Upper lobe of right lung (tissue), 1 donor: ENCODE measurements at places on chromosomes 7 and 10. TPM values are rescaled to one million over a fixed set of nuclear protein-coding genes. Genes with fewer than 3 reads are reported as not detected.

DNA sequence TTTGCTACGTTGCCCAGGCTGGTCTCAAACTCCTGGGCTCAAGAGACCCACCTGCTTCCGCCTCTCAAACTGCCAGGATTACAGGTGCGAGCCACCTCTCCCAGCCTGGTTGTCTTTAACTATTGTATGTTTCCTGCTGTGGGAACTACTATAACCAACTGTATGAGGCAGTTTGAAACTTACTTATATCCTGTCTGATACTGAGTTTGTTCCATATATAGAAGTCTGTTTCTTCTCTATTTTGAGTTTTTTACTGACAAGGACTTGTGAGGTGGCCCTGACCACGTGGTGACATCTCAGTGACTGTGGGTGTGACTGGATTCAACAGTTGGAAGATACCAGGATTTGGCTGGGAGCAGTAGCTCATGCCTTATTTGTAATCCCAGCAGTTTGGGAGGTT lies 14.2 kb downstream of the FBH1 start:
- no peaks in the 10 kb centered on the region for H3K27me3 ChIP-seq
- DNase-seq = no peak
- no peak overlapping the region for H3K27ac ChIP-seq
- peaks cover 6% of the 10 kb centered on the region for H3K4me1 ChIP-seq
- peaks cover 21% of the 10 kb centered on the region for H3K36me3 ChIP-seq
- H3K4me3 ChIP-seq = no peak overlapping the region

DNA sequence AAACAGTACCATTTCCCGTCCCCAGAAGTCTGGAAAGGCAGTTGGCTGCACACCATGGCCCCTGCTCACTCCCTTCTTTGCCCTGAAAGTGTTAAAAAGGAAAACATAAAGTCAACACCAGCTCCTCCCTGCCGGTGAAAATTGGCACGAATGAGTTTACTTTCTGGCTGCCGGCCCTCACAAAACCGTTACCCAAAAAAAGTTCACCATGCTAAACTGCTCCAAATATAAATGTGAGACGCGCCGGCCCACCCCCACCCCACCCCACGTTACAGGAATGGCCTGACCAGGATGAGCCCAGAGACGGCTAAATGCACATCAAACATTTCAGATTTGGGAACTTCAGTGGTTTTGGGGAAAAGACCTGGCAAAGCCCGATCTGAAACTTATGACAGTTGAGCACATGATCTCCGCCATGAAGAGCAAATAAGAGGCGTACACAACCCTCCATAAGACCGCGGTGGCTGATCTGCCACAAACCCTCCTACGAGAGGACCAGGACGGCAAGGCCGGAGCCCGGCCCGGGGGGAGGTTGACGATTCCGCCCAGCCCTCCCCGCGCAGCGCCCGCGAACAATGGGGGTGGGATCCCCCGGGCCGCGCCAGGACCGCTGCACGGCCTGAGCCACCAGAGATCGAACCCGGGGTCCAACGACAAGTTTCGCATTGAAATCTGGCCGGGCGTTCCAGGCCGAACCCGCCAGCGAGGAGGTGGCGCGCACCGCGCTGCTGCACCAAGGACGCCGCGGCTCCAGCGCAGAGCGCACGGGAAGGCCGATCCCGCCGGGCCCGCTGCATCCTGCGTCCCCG lies 952 bp downstream of the DIP2C start:
- H3K4me1 ChIP-seq = peaks cover 4% of the 10 kb centered on the region
- peak overlapping the region; percentile 65 for H3K4me3 ChIP-seq
- no peaks in the 10 kb centered on the region for H3K36me3 ChIP-seq
- no peaks in the 10 kb centered on the region for H3K27me3 ChIP-seq

DNA sequence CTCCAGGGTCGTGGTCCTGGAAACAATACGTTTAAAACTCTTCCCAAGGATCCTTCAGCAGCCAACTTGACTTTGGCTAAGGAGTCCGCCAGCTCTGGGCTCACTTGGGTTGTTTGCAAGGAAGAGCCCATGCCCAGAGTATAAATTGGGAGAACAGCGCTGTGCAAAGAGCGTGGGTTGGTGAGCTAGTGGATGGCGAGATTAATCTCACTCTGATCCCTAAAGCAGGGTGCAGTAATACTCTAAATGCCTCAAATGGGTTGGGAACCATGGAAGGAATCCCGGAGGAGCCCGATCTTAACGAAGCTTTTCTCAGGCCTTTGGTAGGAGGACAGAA lies 495 bp upstream of the SDHAF3 start:
- H3K27me3 ChIP-seq = no peaks in the 10 kb centered on the region
- no peak for DNase-seq
- H3K27ac ChIP-seq = peak overlapping the region; percentile 79
- H3K36me3 ChIP-seq = no peaks in the 10 kb centered on the region
- H3K4me1 ChIP-seq = peaks cover 9% of the 10 kb centered on the region

The HUS1 gene
- 34.5 TPM for total RNA-seq

The CDK5 gene
- total RNA-seq = 10.4 TPM

DNA sequence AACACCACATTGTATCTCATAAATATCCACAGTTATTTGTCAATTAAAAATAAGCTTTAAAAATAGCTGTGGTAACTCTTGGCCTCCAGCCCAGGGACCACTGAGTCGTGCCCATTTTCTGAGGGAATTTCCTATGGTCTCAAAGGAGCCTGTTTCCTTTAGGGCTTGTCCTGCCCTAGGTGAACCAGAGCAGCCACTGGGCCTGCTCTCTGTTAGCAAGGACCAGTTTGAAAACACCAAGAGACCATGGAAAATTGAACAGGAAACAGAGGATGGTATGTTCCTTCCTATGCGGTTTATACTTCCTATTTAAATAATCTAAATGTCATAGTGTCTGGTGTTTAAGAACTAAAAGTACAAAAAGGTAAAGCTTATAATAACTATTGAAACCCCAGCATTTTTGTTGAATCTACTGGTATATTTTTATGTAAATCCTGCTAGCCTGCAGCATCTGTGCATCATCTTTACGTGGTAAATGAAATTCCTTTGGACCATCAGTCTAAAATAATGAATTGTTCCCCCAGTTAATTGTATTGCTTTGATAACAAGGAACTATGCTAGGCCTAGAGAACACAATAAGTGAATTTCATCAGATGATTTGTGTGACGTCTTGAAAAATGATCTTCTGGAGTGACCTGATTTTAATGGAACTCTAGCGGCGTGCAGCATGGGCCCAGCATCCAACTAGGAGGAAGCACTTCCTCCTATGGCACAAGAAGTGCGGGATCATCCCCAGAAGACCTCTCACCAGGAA lies 333.7 kb downstream of the GFRA1 start:
- no peaks in the 10 kb centered on the region for H3K4me1 ChIP-seq
- no peak overlapping the region for H3K4me3 ChIP-seq
- DNase-seq = no peak
- no peak overlapping the region for H3K27ac ChIP-seq

DNA sequence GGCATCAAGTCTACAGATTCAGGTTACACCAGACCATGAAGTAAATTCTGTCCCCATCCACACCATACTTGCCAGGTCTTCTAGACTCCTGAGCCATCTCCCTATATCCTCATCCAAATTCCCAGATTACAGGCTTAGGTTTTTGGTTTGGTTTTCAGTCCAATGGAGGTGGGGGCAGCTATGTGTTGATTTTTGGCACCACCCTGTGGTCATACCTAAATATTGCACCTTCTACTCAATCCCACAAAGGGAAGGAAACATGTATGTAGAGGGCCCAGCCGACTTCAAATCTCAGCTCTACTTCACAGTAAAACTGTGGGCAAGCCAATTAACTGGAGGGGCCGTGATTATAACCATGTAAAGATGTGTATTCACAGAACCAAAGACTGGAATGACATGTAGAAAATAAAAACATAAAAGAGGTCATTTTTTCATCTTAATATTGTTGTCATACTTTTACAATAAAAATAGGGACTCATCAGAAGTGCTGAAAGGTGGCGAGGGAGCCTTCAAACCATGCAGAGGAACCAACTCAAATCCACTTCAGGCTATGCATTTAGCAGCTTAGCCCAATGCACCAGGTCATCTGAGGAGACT lies 19.8 kb downstream of the ERCC6 start:
- H3K27me3 ChIP-seq = no peaks in the 10 kb centered on the region
- H3K36me3 ChIP-seq = peaks cover 22% of the 10 kb centered on the region
- no peak for DNase-seq
- no peak overlapping the region for H3K4me3 ChIP-seq
- H3K4me1 ChIP-seq = no peaks in the 10 kb centered on the region

DNA sequence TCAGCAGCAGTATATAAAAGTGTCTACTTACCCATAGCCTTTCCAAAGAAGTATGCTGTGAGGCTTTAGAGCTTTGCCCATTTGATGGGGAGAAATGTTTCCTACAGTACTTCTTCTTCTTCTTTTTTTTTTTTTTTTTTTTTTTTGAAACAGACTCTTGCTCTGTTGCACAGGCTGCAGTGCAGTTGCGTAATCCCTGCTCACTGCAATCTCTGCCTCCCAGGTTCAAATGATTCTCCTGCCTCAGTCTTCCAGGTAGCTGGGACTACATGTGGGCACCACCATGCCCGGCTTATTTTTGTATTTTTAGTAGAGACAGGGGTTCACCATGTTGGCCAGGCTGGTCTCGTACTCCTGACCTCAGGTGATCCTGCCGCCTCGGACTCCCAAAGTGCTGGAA lies 101.7 kb upstream of the TMEM26 start:
- H3K36me3 ChIP-seq = no peaks in the 10 kb centered on the region
- no peak for DNase-seq
- no peak overlapping the region for H3K27ac ChIP-seq
- H3K4me1 ChIP-seq = no peaks in the 10 kb centered on the region

The ALOX5 gene
- 128 TPM for total RNA-seq

GRCh38 chr10:13788711-13789447 lies 202.1 kb downstream of the PRPF18 start:
- H3K4me1 ChIP-seq = peaks cover 22% of the 10 kb centered on the region
- no peak overlapping the region for H3K4me3 ChIP-seq
- no peak for DNase-seq
- H3K36me3 ChIP-seq = no peaks in the 10 kb centered on the region
- peak overlapping the region; percentile 53 for H3K27ac ChIP-seq
- no peaks in the 10 kb centered on the region for H3K27me3 ChIP-seq

GRCh38 chr7:131336956-131337355 lies 9.3 kb downstream of the MKLN1 start:
- no peak overlapping the region for H3K4me3 ChIP-seq
- H3K27ac ChIP-seq = no peak overlapping the region

The NOS3 gene
- 42.9 TPM for total RNA-seq

The PROSER2 gene
- total RNA-seq = 33.3 TPM

The FOXP2 gene
- total RNA-seq = 7.6 TPM

DNA sequence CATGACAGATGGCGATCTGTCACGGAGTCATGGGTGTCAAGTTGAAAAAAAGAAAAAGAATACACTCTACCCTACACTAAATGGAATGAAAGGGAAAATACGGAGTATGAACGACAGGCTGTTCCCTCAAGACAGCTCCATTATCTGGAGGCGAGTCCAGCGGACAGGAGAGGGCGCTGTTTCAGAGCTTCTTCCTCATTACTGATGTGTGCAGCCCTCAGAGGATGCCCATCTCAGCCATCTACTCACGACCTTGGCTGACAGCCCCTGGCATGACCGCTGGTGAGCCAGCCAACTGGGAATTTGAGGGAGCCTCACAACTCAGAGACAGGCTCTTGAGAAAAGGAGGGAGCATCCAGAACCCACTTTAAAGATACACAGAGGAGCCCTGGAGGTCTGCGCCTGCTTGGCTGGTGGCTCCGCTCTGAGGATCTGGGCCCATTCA lies 49.6 kb upstream of the SMNDC1 start:
- H3K36me3 ChIP-seq = no peaks in the 10 kb centered on the region
- H3K4me3 ChIP-seq = no peak overlapping the region
- no peak overlapping the region for H3K27ac ChIP-seq
- DNase-seq = peak; percentile 85
- H3K27me3 ChIP-seq = peaks cover 4% of the 10 kb centered on the region
- peaks cover 13% of the 10 kb centered on the region for H3K4me1 ChIP-seq

The COL1A2 gene
- total RNA-seq = 321 TPM

DNA sequence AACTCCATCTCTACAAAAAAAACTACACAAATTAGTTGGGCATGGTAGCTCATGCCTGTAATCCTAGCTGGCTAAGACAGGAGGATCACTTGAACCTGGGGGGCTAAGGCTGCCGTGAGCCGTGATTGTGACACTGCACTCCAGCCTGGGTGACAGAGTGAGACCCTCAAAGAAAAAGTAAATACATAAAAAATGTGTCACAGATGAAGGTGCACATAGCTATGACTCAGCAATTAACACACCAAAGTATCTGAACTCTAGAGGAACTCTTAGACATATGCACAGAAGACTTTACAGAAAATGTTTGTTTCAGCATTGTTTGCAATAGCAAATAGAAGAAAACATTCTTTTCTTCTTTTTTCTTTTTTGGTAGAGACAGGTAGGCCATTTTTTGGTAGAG lies 8.3 kb downstream of the C10orf62 start:
- H3K27me3 ChIP-seq = no peaks in the 10 kb centered on the region
- no peaks in the 10 kb centered on the region for H3K36me3 ChIP-seq
- H3K4me1 ChIP-seq = no peaks in the 10 kb centered on the region

- H3K27ac ChIP-seq = no peak overlapping the region
- H3K4me3 ChIP-seq = no peak overlapping the region
- no peaks in the 10 kb centered on the region for H3K36me3 ChIP-seq
- no peaks in the 10 kb centered on the region for H3K27me3 ChIP-seq
- DNase-seq = no peak
- no peaks in the 10 kb centered on the region for H3K4me1 ChIP-seq
Observed at GRCh38 chr7:12369756-12370155, 33.9 kb downstream of the VWDE start.

The STRIP2 gene
- total RNA-seq = 1.3 TPM

The SAMD8 gene
- total RNA-seq = 23.0 TPM

The FAM25C gene
- not detected for total RNA-seq

GRCh38 chr10:34473174-34474008 lies 341.7 kb downstream of the PARD3 start:
- DNase-seq = no peak
- H3K4me1 ChIP-seq = no peaks in the 10 kb centered on the region
- no peak overlapping the region for H3K4me3 ChIP-seq
- no peaks in the 10 kb centered on the region for H3K27me3 ChIP-seq

GRCh38 chr7:159125104-159125954 lies 19.3 kb downstream of the VIPR2 start:
- DNase-seq = no peak
- no peak overlapping the region for H3K4me3 ChIP-seq

The SMO gene
- 4.0 TPM for total RNA-seq

The TBC1D12 gene
- 11.1 TPM for total RNA-seq

- H3K27me3 ChIP-seq = peaks cover 24% of the 10 kb centered on the region
- no peaks in the 10 kb centered on the region for H3K4me1 ChIP-seq
- no peak overlapping the region for H3K4me3 ChIP-seq
- DNase-seq = no peak
- H3K27ac ChIP-seq = no peak overlapping the region
- no peaks in the 10 kb centered on the region for H3K36me3 ChIP-seq
Observed at GRCh38 chr10:132951926-132952325, 9.6 kb upstream of the CFAP46 start.

- H3K36me3 ChIP-seq = no peaks in the 10 kb centered on the region
- H3K4me3 ChIP-seq = no peak overlapping the region
- H3K27ac ChIP-seq = no peak overlapping the region
- no peaks in the 10 kb centered on the region for H3K4me1 ChIP-seq
- no peak for DNase-seq
Observed at GRCh38 chr7:2420216-2420933, 17.0 kb downstream of the CHST12 start.

The TSPAN12 gene
- 51.8 TPM for total RNA-seq

The ARMS2 gene
- total RNA-seq = not detected
